ENCODE measurements at places on chromosomes 1 and 21.

DNA sequence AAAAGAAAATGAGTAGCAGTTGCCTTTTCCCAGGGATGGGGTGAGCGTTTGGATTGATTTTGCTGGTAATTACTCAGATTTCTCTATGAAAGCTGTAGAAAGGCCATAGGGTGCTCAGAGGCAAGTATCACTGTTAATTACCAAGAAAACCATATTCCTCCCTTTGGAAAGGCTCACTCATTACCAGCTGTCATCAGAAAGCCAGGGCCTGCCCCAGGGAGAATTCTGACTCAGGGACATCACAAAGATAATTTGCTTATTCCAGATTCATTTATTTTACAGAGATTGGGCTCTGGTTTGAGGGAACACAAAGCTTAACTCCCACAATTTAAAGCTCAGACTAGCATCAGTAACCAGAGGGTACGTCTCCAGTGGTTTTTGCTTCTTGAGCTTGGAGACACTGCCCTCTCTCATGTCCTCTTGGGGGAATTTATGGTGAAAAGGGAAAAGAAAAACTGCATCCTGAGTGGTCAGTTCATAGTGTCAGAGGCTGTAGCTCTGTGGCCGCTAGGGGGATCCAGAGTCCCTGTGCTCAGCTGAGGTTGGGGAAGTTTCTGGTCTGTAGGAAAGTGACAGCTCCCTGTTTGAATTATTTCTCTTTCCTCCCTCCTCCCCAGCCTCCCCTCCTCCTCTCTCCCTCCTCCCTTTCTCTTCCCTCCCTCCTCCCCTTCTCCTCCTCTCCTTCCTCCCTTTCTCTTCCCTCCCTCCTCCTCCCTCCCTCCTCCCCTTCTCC is 204.3 kb downstream of the KCNJ6 start:
- DNase-seq = peak; percentile 89

DNA sequence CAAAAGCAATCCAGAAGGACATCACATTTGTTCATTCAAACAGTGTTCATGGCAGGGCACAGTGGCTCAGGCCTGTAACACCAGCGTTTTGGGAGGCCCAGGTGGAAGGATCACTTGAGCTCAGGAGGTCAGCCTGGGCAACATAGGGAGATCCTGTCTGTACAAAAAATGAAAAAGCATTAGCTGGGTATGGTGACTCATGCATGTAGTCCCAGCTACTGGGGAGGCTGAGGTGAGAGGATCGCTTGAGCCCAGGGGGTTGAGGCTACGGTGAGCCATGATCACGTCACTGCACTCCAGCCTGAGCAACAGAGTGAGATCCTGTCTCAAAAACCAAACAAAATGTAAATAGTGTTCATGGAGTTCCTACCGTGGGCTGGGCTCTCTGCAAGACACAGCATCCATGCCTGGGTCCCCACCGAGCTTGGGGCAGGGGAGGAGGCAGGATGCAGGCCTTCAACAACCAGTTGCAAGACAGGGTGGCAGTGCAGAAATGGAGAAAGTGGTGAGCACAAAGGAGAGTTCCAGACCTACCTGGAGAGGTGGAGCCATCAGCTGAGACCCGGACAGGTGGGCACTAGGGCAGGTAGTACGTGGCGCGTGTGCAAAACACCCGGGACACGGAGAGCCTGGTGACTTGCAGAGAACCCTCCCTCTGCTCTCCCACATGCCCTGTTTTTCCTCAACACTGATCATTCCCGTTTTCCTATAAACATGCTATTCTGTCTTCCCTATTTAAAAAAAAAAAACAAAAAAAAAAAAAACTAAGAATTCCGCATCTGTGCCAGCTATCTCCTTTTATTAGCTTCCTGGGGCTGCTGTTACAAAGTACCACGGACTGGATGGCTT is 138.9 kb downstream of the TOMM20 start:
- no peak for DNase-seq

DNA sequence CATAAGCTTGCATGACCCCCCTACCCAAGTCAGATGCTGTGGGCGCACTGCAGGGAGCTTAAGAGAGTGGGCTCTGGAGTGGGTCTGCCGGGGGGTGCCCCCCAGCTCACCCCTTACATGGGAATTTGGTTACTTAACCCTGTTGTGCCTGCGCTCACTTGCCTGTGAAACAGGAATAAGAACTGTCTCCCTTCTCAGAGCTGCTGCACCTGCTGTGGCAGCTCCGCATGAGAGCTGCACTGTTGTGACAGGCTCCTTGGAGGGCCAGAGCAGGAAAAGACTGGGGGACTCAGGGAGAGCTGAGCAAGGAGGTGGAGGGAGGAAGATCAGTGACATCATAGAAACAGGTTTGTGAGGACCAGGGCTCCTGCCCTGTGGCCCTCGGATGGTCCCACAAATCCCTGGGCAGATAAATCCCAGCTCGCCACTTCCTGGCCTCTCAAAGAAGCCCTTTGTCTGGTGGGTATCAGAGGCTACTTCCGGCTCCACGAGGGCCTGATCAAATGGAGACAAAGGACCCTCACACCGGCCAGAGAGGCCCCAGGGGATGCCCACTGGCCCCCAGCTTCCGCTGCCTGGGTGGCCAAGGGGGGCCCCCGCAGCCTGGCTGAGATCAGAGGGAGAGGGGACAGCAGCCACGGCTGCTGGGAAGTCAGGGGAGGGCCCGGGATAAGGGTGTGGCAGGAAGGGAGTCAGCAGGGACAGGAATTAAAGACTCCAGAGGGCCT is 28.9 kb upstream of the LAPTM5 start:
- DNase-seq = no peak

DNA sequence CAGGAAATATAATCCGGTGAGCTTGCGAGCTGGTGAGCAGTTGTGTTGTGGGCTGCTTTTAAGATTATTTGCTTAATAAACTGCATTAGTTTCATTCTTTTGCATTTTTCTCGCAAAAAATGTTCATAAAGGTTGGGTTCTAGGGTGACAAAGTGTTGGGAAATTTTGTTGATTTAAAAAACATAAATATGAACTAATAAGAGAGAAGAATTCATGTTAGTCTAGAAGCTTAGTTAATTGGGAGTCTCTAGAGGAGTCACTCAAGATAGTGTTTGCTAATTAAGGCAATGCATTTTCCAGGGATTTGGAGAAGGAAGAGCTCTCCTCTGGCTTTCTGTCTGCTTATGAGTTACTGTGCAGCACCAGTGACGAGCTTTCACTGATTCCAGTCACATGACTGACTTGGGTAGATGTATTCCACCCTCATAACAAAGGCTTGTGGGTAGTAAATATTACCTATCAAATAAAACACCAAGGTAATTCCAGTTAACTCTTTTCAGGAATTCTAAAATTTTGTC is 417.0 kb downstream of the PTBP2 start:
- no peak for DNase-seq

DNA sequence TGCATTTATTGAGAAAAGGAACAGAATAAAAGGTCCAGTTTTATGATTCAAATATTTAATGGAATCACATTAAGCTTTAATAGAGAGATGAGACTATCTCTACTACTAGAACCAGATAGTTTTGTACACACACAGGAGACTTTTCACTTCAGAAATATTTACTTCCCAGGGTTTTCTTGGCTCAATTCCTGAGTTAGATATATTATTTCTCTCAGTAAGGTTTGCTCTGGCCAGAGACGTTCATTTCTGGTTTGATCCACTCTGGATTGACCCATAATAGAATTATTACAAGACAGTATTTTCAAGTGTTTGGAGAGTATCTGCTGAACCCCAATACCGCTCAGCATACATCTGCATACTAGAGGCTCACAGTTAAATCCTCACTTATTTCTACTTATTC is 1.3 kb upstream of the RCOR3 start:
- DNase-seq = no peak

GRCh38 chr1:116498789-116499628 is 71.8 kb downstream of the CD58 start:
- DNase-seq = peak; percentile 88

- DNase-seq = no peak
These were observed 98.5 kb downstream of the AKT3 start for GRCh38 chr1:243751506-243751905.

GRCh38 chr1:155513300-155513916 is 49.2 kb downstream of the ASH1L start:
- DNase-seq = no peak

- peak; percentile 61 for DNase-seq
These were observed 48.9 kb downstream of the C4BPA start for GRCh38 chr1:207152792-207153468.

DNA sequence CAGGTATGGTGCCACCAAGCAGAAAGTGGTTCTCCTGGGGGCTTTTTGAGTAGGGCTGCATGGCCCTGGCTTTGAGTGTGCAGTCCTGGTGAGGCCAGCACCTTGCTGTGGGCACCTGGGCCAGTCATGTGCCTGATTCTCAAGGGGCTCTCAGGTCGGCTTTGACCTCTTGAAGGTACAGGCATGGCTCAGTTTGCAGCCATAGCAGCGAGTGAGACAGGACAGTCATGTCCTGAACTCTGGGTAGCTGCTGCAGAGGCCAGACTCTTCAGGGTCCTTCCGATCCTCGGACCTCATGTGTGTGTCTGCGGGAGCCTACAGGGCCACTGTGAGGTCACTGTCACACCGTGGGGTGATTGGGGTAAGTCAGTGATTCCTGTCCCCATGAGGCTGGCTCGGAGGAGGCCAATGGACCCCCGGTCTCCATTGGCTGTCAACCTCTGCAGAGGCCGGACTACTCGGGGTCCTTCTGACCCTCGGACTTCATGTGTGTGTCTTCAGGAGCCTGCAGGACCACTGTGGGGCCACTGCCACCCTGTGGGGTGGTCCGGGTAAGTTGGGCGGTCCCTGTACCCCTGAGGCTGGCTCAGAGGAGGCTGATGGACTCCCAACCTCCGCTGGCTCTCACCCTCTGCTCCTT is 95.2 kb upstream of the C1orf174 start:
- DNase-seq = no peak

DNA sequence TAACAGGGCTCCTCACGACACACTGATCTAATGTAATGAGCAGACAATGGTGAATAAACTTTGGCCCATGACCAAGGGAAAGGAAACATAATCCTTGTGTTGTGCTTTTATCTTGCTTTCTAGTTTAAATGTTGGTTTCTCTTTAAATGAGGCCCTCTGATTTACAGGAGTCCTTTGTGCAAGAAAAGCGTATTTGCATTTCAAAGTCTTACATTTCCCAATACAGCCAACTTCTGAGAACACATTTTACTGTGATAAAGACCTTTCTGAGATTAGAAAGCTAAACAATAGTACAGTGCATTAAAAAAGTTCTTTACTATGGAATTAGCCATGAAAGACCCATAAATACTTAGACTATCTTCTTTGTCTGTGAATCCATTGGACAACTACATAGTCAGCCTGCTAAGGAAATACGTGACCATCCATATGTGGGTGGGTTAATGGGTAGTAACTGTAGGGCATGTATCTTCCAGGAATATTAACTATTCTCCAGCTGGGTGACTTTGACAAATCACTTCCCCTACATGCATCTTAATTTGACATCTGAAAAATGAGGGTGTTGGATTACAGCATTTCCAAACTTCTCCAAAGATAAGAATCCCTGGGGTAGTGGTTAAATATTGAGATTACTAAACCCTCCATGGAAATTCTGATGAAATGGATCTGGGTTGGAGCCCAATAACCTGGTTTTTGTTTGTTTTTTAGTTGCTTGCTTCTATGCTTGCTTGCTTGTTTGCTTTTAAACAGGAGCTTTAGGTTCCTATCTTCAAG is 50.3 kb upstream of the USP1 start:
- DNase-seq = no peak

- no peak for DNase-seq
These were observed 99.6 kb downstream of the ATP6V1G3 start for GRCh38 chr1:198440842-198441241.

GRCh38 chr1:6200188-6200809 is 904 bp upstream of the RPL22 start:
- peak; percentile 52 for DNase-seq

- peak; percentile 31 for DNase-seq
These were observed 1531.1 kb downstream of the MRPL39 start for GRCh38 chr21:24076179-24076578.

GRCh38 chr1:64469977-64470664 is at the start of gene CACHD1:
CACHD1 (plus strand) TSS chr1:64470129; CDS start chr1:64470745, 616 bp downstream.
- DNase-seq = peak; percentile 29

- no peak for DNase-seq
These were observed 11.4 kb upstream of the FNBP1L start for GRCh38 chr1:93436496-93436895.

DNA sequence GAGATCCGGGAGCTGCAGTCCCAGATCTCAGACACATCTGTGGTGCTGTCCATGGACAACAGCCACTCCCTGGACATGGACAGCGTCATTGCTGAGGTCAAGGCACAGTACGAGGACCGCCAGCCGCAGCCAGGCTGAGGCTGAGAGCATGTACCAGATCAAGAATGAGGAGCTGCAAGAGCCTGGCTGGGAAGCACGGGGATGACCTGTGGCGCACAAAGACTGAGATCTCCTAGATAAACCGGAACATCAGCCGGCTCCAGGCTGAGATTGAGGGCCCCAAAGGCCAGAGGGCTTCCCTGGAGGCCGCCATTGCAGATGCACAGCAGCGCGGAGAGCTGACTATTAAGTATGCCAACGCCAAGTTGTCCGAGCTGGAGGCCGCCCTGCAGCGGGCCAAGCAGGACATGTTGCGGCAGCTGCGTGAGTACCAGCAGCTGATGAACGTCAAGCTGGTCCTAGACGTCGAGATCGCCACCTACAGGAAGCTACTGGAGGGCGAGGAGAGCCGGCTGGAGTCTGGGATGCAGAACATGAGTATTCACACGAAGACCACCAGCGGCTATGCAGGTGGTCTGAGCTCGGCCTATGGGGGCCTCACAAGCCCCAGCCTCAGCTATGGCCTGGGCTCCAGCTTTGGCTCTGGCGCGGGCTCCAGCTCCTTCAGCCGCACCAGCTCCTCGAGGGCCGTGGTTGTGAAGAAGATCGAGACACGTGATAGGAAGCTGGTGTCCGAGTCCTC is 25.5 kb downstream of the ETV3L start:
- peak; percentile 78 for DNase-seq

Measured in OCI-M1 (cell line).